ENCODE measurements at places on chromosomes 11 and 22.

DNA sequence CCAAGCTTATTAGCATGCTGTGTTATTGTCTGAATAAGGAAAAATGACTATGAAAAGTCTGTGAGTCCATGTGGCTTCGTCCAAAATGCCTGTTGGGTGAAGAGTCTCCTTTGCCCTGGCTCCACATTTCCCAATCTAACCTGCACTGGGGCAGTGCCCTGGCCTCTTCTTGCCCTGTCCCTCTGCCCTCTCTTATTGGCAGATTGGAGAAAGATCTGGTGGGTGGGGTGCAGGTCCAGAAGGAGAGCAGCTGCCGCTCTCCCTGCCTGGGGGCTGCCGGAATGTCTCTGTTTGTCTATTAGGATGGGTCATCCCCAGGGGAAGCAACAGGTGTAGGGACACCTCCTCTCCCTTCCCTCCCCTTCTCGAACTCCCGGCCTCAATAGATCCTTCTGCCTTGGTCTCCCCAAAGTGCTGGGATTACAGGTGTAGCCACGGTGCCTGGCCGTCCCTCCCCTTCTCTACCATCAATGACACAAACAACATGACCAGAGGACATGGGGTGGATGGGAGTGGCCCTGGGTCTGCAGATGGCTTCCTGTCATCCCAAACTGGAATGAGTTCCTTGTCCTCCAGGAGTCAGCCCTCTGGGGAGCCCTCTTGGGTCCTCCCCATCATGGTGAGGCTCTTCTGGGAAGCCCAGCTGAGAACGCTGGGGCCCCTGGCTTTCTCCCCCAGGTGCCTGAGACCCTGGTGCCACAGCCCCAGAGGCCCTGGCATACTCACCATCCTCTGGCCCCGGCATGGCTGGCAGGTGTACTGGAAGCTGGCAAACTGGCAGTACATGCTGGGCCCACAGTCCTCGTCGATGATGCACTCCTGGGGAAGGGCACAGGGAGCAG lies 40.5 kb downstream of the DKK3 start:
- no peak for DNase-seq

DNA sequence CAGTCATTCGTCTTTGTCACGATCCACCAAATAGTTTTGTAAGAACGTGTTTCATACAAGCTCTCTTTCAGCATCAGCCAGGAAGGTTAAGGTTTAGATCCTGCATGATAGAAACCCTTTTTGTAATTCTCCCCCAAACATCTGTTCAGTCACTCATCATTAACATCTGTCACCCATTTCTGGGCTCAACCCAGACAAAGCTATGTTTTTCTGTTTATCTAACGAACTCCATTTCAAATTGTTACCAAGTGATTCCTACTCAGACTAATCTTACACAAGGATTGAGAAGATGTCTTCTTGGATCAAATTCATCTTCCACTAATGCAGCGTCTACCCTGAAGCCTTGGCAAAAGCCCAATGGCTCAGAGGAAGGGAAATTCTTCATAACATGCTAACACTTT lies 58.8 kb downstream of the FZD4 start:
- peak; percentile 69 for DNase-seq

DNA sequence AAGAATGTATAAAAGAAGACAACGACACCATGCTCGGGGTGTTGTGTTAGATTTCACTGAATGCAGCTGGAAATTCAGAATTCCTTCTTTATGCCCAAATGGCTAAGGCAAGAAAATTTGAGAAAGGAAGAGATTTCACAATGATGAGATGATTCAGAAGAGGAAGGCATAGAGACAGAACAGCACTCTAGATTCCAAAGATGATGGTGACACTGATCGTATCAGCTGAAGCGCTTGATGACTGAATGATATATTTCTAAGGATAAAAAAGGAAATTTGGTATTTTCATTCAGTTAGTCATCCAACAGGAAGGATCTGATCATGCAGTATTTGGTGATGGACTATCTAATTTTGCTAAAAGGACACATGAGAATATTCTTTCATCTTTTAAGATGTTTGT lies 189.2 kb downstream of the EFCAB6 start:
- no peak for DNase-seq

DNA sequence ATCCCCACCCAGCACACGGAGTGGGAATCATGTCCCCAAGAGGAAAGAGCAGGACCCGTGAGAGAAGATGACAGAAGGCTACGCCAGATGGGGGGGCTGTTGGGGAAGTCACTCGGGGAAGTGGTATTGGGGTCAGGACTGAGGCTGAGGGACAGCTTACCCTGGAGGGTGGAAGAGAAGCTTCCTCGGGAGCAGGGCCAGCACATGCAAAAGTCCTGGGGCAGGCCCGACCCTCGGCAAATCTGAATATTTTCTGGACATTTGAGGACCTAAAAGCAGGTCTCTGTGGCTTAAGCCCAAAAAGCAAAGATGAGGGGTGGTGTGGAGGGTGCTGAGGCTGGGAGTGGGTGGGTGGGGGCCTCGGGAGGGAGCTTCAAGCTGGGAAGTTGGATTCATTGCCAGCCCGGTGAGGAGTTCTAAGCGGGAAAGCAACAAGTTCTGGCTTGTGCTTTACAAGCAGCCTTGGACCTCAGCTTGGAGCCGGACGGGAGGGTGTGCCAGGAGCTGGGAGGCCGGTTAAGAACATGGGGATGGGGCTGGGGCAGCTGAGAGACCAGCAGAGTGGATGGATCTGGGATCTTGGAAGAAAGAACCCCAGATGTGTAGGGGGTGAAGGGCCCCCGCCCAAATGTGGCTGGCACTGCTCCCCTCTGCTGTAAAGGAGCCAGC lies 34.9 kb downstream of the GRAMD4 start:
- no peak for DNase-seq

- no peak for DNase-seq
Observed at GRCh38 chr11:70050243-70050642, 27.9 kb upstream of the ANO1 start.

DNA sequence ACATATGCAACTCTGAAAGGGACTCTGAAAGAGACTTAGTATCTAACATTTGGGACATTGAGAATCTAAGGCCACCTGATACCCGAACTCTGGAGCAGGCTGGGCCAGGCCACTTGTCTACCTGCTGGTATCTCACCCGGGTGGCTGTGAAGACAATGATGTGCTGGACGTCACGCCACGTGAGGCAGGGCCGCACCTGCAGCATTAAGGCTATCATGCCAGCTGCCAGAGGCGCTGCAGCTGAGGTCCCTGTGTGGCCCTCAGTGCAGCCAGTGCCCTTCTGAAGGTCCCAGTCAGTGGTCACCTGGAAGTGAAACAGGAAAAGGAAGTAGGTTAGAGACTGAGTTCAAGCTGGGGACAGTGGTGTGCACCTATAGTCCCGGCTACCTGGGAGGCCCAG lies 12.4 kb downstream of the PCSK7 start:
- no peak for DNase-seq

DNA sequence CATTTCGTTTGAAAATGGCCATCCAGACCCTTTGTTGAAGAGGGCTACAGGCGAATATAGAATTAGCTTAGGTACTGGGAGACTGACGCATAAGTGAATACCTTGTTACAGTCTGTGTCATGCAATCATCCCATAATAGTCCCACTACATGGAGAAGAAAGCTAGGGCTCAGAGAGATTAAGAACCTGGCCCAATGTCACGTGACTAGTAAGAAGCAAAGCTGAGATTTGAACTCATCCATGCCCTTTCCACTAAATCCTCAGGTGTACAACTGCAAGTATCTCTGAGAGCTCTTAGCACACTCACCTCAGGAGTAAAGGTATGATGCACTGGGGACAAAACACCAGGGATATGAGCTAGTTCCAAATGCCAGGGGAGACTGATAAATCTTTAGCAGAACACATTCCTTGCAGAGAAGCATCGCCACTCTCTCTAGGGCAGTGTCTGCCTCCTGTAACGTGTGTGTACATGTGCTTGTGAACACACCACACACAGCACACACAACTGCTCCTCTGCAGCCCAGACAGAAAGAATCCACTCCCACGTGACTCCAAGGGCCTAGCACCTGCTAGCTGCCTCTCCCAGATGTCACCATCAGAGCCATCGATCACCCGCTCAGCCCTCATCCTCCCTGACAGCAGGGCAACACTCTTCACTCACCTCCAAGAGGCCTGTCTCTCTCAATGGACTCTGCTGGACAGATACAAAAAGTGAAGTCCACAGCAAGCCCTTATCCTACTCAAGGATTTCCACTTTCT lies 402.8 kb downstream of the NXPE2 start:
- DNase-seq, result no peak

DNA sequence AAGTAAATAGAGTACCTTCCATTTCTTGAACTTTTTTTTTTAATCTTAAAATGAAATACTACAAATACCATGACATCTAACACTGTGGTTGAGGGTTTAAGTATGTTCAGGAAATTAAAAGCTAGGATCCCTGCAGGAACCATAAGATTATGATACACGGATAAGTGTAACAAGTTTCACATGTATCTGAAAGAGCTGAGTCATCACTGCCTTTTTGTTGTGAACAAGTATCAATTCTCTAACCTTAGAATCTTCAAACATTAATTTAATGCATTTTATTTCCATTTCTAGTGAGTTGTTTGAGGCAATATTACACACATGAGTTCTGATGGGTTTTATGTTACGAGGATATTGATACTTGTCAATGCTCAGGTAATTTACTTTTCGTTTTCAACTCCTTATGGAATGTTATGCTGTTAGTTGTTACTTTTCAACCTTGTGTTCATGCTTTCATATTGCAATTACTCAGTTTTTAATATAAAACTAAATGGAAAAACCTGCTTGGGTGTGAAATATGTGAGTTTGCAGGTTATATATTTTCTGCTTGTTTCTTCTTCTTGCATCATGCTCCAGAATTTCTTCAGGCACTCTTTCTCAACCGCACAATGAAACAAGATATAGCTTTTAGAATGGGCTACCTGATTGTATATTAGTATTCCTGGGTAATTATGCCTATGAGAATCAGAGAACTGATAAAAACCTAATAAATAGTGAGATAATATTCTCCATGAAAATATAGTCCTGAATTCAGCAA lies 361.3 kb upstream of the MTNR1B start:
- no peak for DNase-seq

DNA sequence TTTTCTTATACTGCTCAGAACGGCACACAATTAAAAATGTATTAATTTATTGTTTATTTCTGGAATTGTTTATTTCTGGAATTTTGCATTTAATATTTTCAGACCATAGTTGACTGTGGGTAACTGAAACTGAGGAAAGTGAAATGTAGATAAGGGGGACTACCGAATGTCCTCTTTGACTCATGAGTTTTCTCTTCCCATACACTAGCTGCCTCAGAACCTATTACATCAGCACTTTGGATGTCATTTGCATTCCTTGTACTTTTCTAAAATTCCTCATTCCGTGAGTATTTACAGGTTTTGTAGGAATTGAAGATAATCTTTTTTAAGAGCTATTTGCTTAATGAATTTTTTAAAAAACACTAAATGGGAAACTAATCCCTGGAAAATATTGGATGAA lies 29.8 kb downstream of the ZC3H12C start:
- DNase-seq, result no peak

GRCh38 chr22:38943201-38943600 lies 14.2 kb upstream of the APOBEC3A start:
- no peak for DNase-seq

- no peak for DNase-seq
Observed at GRCh38 chr11:26985943-26986342, 8.0 kb upstream of the FIBIN start.

- no peak for DNase-seq
Observed at GRCh38 chr11:56968524-56968923, 20.2 kb upstream of the OR5AK2 start.

GRCh38 chr11:120224972-120225909 lies 14.4 kb downstream of the OAF start:
- no peak for DNase-seq

DNA sequence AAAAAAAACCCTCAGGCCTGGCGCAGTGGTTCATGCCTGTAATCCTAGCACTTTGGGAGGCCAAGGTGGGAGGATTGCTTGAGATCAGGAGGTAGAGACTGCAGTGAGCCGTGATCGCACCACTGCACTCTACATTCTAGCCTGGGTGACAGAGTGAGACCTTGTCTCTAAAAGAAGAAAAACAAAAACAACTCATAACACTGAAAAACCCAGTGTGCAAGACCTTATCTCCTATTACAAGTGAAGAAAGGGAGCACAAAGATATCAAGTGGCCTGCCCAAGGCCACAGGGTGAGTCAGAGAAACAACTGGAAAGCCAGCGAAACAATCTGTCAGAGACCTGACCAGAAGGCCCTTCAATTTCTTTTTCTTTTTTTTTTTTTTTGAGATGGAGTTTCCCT lies 2.5 kb downstream of the TXN2 start:
- DNase-seq, result no peak

DNA sequence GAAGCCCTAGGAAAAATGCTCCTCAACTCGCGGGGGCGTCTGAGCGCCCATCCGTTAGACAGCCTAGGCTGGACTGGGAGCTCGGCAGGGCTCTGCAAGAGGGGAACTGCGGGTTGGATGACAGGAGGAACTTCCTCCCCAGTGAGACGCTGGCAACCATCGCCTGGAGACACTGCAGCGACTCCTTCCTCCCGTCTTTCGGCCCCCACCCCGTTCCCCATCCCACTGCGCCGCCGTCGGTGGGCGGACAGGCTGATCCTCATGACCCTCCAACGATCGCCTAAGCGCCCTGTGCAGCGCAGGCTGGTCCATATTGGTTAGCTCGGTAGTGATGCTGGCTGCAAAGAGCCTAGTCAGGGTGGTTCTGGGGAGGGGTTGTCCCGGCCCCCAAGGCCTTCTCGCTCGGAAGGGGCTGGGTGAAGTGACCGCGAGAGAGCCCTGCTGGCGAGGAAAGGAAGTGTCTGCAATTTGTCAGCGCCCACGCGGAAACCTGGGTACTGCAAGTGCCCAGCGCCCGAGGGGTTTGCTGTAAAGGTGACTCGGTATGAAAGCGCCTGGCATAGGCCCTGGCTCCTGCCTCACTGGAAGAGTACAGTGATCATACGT lies 638 bp downstream of the NRGN start:
- DNase-seq, result no peak

GRCh38 chr11:119896387-119897045 lies 167.5 kb upstream of the NECTIN1 start:
- DNase-seq, result no peak

- no peak for DNase-seq
Observed at GRCh38 chr11:87180742-87181141, 143.0 kb downstream of the TMEM135 start.

DNA sequence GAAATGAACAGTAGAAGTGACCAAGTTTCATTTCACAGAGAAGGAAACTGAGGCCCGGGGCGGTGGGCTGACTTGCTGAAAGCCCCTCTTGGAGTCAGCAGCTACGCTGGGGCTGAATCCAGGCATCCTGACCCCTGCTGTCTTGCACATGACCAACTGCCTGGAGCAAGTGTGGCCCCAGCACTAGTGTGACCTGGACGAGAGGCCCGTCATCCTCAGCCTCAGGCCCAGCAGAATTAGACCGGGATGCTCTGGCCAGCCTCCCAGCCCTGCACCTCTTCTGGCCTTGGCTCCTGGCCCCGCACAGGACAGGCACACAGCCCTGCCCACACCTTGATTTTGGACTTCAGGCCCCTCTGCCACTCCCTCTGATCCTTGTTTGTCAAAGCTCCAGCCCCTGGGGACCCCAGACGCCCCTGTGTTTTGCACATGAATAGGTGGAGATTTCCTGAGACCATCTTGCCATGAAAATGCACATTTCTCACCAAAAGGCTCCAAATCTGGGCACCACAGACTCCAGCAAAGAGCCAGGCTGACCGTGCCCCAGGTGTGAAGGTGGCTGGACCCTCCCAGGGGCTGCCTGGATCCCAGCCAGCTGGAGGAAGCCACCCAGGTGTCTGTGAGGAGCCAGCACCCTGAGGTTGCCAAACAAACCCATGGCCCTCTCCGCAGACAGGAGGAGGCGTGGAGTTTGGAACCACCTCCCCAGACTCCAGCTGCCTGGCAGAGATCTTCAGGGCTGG lies 24.9 kb downstream of the FGF4 start:
- no peak for DNase-seq
